ENCODE measurements at places on chromosomes 5 and 9.

GRCh38 chr5:156383510-156384265 is 56.7 kb downstream of the SGCD start:
- DNase-seq, result no peak

DNA sequence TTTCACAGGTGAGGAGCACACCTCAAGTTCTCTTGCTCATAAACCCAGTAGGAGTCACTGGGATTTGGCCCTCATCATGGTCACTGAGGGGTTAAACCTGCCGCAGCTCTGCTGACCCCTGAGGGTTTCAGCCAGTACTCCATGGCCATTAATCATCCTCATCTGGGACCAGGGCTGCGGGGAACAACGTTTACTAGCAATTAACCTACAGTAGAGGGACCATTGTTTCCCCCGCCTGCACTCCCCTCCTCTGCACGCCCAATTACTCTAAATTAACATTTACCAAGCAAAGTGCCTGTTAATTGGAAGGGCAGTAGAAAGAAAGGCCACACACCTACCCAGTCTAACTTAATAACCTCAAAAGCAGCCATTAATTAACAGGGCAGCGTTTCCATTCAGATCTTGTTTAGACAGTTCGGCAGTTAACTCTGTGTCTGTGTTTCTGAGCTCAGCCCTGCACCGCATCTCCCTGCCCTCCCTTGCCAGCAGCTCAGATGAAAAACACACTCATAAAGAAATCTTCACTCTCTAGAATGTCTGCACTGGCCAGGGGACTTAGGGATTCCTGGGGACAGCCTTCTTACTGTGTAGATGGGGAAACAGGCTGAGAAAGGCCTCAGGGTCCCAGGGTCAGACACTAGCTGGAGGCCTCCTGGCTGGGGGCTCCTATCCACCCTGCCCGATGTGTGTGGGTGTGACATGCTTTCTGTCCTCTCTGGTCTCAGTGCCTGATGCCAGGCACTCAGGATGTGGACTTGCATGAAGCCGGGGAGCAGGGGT is 51.6 kb downstream of the ALG2 start:
- DNase-seq, result no peak

GRCh38 chr9:136470792-136471469 is 11.9 kb downstream of the SEC16A start:
- no peak for DNase-seq

DNA sequence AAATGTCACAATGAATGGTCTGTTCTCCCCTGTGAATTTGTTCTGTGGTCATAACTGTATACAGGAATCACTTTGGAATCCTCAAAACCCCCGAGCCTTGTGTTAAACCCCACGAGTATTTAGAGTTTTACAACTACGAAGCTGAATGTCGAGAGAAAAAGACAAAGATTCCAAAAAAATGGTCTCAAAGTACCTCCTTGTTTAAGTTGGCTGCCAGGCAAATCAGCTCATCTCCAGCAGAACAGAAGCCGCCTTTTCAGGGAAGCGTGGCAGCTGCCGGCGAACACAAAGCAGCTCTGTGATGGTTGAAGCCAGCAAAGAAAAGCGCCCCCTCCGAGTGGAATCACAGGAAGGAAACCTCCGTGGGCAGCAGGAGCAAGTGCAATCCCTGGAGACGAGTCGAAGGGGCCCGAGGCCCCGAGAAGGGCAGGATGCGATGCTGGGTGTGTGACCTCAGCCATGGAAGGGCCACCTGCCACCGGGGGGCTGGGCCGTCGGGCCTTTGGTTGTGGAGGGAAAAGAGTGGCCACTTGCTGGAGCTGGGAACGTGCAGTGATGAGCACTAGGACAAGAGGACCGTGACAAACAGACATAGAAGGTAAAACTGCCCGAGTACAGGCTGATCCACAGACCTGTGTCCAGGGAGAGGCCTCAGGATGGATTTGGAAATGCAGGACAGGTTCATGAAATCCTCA is 706.4 kb downstream of the SEMA5A start:
- DNase-seq, result no peak

- no peak for DNase-seq
Measured at GRCh38 chr5:33713136-33713765, 178.5 kb downstream of the ADAMTS12 start.

DNA sequence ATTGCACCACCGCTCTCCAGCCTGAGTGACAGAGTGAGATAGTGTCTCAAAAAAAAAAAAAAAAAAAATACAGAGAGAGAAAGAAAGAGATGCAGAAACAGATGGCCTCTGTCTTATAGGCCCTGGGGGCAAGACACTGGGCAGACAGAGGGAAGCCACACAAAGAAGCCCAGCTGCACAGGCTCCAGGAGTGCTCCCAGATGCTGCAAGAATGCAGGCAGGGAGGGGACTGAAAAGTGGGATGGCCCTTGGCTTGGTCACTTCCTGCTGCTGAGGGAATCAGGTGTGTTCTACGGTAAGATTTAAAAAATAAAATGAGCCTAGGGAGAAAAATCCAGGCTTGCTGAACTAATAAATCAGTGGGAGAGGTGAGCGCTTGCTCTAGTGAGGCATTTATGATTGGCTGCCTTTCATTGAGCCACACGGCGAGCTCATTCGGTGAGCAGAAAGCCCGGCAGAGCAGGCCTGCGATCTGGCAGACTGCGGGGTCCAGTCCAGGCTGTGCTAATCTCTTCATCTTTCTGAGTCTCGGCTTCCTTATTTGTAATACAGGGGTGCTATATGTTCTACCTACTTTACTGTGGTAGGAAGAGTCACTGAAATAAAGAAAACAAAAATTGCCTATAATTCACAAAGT is 80.6 kb downstream of the RAD23B start:
- no peak for DNase-seq

- no peak for DNase-seq
Measured at GRCh38 chr5:150488519-150489359, 19.2 kb upstream of the NDST1 start.

All from NAMALWA (cell line).